ENCODE measurements at places on chromosomes 7 and 10.

DNA sequence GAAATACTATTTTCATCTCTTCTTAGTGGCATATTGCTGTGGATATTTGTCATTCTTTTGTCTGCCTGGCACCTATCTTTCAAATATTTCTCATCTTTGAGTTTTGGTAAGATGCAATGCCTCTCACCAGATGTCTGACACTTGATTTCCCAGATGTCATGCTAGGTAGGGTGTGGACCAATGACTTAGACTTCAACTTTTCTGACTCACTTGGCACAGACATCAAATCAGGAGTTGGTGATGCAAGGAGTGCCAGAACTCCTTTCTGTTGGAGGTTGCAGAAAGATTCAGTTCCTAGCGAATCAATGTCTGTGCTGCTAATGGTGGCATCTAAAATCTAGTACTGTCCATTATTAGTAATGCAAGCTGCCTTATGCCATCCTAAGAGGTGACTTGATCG, 216.9 kb upstream of the FERD3L start:
- no peak for DNase-seq

DNA sequence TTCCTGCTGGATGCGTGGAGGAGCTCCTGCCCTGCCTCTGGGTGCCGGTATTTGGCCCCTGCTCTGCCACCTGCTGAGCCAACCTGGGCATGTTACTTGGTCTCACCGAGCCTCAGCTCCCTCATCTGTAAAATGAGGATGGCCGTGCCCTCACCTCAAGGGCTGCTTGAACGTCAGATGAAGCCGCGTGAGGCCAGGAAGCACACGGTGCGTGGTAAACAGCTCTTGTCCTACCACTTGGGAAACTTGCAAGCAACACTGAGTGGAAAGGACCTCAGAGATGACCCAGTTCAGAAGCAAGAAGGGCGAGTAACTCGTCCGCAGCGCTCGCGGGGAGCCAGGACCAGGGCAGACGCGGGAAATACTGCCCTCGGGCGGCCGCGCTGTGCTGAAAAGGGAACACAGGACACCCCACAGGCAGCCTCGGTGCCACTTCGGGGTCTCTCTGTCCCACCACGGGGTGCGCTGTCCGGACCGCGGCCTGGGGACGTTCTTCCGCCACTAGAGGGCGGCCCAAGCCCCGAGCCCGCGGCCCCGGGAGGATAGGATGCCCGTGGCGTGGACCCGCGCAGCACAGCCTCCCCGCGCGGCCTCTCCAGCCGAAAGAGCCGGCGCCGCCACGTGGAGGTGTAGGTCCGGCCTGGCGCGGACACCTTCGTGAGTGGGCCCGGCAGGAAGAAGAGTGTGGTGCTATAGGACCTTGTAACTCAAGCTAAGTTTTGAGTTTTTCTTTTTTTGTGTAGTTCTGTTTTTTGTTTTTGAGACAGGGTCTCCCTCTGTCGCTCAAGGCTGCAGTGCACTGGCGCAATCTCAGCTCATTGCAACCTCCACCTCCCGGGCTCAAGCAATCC, 94.1 kb downstream of the PRKAG2 start:
- peak; percentile 68 for DNase-seq

- no peak for DNase-seq
Measured at GRCh38 chr7:107166736-107167426, 1.9 kb upstream of the HBP1 start.

- no peak for DNase-seq
Measured at GRCh38 chr10:19944911-19945663, 128.9 kb downstream of the PLXDC2 start.

- DNase-seq = no peak
Measured at GRCh38 chr10:124516181-124516580, 54.6 kb downstream of the LHPP start.

GRCh38 chr10:77027576-77027975, 610.0 kb downstream of the KCNMA1 start:
- DNase-seq = no peak

DNA sequence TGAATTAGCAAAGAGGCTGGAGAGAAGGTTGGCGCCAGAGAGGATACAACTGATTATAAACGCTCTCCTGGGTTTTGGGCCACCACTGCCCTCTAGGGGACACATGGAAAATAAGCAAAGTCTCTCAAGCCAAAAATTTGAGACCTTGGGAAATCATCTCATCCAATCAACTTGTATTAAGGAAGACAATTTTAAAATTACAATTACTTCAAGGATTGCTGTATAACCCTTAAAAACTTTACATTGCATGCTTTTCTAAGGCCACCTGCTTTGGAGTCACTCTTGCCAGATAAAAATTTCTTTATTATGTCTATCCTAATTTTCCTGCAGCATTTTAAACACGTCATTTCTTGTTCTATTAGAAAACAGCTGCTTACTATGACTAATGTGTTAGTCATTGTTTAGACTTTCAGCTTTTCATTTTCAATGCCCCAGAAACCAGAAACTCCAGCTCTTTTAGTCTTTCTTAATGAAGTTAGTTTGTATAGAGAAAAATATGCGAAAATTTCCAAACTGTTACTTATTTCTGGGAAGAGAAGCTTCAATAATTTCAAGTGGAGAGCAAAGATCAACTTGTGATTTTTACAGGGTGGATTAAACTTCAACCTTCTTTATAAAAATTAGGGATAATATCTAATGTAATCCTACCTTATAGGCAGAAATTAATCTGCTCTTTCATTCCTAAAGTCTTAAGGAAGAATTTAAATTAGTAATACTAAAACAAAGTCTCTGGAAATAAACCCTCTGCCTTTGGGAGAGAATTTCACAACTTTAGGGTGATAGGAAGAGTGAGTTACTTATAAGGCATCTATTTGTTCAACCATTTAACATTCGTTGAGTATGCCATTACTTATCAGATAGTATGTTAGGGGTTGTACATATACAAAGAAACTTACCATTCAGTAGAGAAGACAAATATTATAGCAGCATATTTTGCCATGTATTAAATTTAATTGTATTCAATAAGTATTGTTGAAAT, 20.6 kb upstream of the RHOBTB1 start:
- peak; percentile 6 for DNase-seq

- no peak for DNase-seq
Measured at GRCh38 chr7:11701829-11702560, 130.0 kb downstream of the THSD7A start.

- no peak for DNase-seq
Measured at GRCh38 chr10:129958629-129959543, 5.2 kb downstream of the EBF3 start.

DNA sequence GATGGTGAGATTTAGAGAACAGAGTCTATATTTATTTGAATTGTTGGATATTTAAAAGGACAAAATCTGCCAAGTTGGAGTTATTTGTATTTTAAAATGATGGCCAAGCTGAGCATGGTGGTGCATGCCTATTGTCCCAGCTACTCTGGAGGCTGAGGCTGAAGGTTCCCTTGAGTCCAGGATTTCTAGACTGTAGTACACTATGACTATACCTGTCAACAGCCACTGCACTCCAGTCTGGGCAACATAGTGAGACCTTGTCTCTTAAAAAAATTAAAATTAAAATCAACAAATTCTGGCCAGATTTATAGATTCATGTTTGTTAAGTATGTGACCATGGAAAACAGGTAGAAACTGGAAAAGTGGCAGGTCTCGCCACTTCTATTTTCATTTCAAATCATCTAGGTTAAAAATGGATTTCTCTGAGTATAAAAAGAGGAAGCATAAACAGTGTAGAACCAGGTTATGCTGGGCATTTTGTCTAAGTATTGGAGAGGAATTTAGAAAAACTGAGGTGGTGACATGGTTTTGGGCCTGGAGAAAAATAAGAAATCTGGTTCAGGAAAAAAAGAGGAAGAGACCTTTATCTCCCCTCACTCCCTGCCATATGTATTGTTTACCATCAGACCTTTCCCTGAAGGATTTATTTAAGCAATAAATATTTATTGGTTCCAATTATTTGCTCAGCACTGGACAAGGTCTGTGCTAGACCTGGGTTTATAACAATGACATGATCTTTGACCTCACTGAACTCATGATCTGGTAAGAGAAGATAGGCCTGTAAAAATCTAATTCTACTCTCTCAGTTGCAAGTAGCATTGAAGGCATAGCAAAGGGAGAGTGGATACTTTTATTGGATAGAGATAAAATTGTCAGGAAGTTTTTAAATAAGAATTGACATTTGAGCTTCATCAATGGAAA, 134.2 kb downstream of the TSPAN12 start:
- DNase-seq = no peak

- DNase-seq = no peak
Measured at GRCh38 chr7:50509459-50509858, 55.7 kb downstream of the DDC start.

GRCh38 chr7:155282671-155283070, 15.0 kb upstream of the INSIG1 start:
- DNase-seq = no peak

GRCh38 chr10:6119962-6120361, 31.1 kb downstream of the RBM17 start:
- no peak for DNase-seq

- DNase-seq = no peak
Measured at GRCh38 chr7:142587578-142588191, 161.6 kb upstream of the PRSS1 start.

DNA sequence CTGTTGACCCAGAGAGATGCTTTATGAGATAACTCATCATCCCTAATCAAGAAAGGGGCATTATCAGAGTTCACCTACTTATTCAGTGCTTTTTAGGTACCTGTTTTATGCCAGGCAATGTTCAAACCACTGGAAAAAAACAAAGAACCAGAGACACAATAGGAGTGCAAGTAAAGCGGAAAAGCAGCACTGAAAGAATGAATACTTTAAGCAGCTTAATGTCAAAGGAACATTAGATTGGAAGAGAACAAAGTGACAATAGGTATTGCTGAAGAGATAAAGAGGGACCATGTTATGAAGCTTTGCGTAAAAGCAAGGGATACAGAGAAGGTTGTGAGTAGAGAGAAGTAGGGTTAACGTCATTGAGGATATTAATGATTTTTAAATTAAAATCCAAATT, 11.3 kb downstream of the DGKB start:
- no peak for DNase-seq

GRCh38 chr10:59666310-59666709, 43.3 kb downstream of the SLC16A9 start:
- no peak for DNase-seq

DNA sequence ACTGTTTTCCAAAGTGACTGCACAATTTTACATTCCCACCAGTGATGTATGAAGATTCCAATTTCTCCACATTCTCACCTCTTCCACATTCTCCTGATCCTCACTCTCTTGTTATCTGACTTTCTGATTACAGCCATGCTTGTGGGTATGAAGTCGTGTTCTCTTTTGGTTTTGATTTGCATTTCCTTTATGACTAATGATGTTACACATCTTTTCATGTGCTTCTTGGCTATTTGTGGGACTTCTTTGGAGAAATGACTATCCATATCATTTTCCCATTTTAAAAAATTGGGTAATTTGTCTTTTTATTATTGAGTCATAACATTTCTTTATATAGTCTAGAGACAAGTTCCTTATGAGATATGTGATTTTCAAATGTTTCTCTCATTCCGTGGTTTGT, 10.5 kb upstream of the GIMAP8 start:
- DNase-seq = no peak

DNA sequence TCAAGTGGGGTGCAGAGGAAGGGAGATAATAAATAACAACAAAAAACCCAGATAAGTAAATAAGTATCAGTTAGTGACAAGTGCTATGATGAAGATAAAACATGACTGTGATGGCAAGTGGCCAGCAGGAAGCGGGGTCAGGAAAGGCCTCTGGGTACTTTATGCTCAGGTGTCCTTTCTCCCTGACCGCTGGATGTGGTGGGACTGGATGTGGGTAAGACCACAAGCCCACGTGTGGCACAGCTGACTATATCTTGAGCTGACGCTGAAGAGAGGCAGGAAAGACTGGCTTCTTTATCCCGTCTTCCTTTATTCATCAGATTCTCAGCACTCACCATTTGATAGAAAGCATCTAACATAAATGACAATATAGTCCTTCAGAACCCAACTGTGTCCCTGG, 87.8 kb downstream of the CREB5 start:
- no peak for DNase-seq

DNA sequence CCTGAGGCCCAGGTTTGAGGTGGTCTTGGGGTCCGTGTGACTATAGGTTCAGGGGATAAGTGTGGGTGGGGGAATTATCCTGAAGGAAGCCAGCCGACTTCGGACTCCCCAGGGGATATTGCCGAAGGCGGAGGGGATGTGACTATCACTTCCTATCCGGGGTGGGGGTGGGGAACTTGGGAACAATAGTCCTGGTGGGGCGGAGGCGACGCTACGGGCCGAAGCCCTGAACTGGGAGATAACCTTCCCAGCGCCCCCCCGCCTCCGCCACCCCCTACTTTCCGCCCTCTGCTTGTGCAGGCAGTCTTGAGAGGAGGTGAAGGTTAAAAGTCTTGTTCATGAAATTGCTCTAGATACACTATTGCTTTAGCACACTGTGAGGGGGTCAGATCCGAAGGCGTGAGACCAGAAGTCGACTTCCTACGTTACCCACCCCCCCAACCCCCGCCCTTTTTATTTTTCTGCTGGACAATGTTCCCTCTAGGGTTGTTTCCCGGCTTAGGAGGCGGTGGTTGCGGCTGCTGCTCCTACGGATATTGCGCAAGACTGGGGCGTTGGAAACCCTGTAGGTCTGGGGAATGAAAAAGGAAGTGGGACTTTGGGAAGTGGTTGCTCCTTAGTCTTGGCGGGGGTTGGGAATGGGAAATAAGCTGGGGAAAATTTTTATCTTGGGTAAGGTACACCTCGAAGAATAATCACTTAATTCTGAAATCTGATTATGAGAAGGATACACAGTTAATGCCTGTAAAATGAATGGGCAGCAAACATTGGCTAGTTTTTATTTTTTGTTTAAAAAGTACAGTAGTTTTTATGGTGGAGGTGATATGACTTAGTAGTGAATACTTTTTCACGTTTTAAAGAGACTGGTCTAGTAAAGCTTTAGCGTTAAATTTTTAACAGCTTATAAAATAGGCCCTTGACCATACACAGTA, 1.5 kb downstream of the PTPN12 start:
- DNase-seq = no peak

GRCh38 chr7:132117636-132118035, 458.6 kb downstream of the PLXNA4 start:
- no peak for DNase-seq

DNA sequence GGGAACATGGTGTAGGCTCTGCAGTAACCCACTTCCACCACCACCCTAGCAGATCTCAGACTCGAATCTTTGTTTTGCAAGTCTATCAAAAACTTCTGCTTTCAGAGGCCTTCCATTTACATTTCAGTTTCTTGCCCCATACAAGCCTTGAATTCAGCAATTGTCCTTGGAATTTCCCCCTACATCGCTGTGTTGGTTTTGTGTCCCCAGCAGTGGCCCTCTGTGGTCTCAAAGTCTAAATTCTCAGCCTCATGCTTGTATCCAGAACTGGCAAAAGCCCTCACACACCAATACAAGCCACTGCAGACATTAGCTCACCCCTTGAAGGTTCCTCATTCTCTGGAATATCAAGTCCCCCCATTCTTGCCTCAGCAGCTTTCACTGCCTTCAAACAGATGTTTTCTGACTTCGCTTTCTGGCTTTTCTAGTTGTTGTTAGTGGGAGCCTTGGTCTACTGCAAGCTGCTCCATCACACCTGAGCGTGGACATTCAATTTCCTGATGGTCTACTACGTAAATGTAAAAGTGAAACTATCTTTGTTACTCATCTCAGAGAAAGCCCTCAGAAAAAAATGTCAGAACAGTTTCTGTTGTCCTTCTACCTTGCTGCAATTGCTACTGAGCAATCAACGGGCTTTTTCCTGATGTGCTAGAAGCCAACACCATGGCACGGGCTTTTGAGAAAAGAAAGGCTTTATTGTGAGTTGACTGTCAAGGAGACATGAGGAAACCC, 1.8 kb upstream of the NUB1 start:
- DNase-seq = no peak
